ENCODE measurements at places on chromosomes 2 and 18.

DNA sequence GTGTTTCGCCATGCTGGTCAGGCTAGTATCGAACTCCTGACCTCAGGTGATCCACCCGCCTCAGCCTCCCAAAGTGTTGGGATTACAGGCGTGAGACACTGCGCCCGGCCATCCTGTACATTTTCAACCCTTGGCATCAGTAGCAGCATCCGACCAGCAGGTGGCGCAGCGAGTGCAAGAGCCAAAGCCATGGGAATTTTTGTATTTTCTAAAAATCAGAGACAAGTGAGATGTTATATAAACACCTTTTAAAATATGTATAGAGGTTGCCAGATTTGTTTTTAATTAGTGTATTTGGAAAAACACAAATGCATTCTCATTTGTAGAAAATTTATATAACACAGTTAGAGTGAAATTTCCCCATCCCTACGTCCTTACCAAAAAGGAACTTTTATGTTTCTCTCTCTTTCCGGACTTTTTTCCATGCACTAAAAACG lies 36.8 kb downstream of the MOGAT1 start:
- DNase-seq: peak; percentile 27

DNA sequence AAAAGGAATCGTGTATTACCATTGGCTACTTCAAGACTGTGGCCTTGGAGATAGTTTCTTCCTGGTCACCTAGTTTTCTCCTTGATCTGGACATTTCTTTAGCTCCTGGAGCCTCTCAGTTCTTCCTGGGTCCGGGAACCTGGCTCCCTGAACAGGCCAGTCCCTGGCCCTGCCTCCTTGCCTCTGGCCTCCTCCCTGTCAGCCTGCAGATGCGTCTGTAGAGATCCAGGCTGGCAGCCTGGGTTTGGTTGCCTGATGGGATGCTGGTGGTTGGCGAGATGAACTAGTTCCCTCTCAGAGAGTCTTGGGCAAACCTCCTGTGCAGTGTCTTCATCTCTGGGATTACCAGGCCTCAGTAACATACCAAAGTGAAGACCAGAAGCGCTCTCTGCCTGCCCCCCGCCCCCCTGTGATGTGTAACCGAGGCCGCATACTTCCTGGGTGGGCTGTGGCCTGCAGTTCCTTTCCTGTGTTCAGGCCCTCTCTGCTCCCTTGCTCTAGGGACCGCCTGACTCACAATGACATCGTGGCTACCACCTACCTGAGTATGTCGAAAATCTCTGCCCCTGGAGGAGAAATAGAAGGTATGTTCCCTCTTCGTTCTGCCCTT lies 85.4 kb downstream of the DYSF start:
- peak; percentile 12 for DNase-seq

GRCh38 chr2:147398996-147399395 lies 445.8 kb upstream of the ACVR2A start:
- DNase-seq: no peak

GRCh38 chr2:142308744-142309143 lies 177.9 kb upstream of the LRP1B start:
- DNase-seq: no peak

- no peak for DNase-seq
Measured at GRCh38 chr2:149365931-149366583, 35.7 kb downstream of the LYPD6 start.

- DNase-seq: no peak
Measured at GRCh38 chr2:217314021-217314460, 454.2 kb upstream of the TNP1 start.

DNA sequence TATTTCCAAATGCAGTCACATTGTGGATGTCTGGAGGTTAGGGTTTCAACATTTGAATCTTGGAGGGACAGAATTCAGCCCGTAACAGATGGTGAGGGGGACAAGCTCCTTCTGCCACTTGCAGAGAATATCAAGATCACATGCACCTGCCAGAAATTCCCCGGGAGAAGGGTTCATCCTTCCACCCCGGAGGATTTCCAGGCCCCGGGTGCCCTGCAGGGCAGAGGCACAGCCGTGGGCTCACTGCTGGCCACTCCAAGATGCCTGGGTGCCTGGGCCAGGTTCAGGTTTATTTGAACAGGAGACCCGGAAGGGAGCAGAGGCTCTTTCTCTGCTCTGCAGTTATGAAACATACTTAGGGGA lies 38.2 kb upstream of the MGAT4A start:
- no peak for DNase-seq

DNA sequence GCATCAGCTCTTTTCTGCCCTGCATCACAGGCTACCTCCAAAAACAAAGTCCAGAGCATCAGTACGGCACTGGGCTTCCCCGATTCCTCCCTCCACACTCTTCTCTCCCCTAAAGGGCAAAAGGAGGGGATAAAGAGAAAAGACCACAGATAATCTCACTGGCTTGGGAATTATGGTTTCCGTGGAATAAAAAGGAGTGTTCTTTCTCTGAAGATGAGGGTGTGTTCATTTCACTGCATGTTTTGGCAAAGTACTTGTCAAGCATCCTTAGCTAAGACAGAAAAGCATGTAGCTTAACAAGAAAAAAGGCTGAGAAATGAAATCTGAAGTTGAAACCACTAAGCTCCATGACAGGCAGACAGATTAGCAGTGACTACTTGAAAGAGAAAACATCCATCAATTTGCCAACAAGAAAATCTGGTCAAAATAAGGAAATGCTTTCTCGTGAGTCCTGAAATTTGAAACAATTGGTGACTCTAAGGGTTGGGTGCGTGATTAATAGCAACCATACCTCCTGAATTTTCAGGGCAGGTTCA lies 20.6 kb upstream of the DSG3 start:
- DNase-seq: no peak

DNA sequence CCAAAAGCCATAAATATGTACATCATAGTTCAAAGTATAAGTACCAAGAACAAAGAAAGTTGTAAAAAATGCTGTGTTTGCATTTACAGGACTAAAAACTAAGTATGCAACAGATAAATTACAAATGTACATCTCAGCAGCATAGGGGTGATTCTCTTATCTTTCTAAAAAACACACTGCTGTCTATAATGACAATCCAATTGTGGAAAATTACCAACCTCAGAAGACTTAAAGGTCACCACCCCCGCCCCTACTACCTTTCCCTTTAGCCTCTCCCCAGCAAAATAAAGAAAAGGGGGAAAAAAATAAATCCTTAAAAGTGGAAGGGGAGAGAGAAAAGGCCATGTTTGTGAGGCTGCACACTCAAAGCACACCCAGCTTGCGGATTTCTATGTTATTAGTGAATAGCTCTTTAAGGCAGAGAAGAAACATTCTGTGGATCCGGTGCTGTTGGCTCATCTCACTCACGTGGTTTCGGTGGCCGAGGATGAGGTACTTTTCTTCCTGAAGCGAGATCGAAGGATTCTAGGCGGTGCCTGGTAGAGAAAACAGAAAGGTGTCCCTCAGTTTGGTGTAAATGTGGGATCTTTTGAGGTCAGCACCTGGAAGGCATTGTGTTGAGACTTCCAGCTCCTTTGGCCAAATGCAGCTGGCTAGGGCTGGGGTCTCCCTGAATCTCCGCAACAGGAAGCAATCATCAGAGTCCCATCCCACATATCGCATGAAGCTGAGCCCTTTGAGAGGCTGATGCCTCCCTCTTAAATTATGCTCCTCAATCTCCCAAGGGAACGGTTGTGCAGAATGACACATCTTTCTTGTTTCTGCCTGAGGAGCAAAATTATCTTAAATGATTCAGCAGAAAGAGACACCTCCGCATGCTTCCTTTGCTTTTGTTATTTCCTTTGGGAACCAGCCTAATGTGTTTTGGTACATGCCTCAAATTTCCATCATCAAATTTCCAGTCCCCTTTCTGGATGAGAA lies 17.6 kb downstream of the MRPL35 start:
- DNase-seq: no peak

GRCh38 chr2:207478572-207478971 lies 51.2 kb upstream of the CREB1 start:
- no peak for DNase-seq

- DNase-seq: no peak
Measured at GRCh38 chr2:97796465-97797126, 83.2 kb downstream of the ZAP70 start.

- no peak for DNase-seq
Measured at GRCh38 chr2:43220760-43221123, 5.7 kb downstream of the ZFP36L2 start.

DNA sequence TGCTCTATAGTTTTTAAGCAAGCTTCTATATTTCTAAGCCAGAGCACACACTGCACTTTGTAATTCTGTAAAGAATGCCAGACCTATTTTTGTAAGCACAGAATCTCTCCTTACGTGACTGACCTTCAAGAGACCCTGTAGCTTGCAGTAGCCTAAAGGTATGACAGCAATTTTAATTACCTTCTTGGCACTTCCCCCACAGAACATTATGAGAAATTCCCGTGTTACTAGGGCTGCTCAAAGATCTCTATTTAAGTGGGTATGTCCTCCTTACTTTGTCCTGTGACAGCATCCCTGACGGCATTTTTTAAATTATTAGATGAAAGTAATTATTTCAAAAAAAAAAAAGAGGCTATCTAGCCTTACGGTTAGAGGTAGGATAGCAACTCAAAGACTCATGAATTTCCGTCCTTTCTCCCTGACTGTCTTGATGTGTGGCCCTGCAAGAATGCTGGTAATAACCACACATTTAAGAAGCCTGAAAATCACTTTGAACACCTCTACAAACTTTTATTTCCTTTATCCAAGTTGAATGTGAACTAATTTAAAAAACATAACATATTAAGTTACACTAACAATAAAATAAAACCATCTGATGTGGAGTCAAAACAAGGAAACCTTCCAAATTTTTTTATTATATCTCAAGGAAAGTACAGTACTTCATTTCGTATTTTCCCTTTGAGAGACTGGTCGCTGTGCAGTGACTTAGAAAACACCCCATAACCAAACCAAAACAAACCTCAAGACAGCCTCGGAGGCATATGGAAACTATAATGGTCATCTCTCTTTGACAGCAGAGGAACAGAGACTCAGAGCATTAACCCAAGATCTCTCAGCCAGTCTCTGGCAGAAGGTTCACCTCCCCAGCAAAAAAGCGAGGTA lies 54.9 kb downstream of the THUMPD2 start:
- DNase-seq: no peak

DNA sequence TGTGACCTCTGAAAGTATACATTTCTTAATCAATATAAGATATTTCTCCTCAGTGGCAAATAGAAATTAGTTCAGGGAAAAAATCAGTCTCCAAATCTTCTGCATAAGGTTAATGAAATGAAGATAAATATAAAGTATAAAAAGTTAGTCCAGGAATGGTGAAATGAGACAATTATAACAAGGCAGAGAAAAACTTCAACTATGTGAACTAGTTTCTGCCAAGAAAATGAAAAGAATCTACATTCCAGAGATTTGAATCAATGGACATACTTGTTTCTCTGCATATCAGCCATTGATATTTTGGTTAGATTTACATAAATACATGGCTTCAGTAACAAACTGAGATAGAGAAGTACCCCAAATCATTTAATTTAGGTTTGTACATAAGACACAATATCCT lies 249.0 kb downstream of the EXOC6B start:
- no peak for DNase-seq

GRCh38 chr2:167103028-167103756 lies 214.9 kb downstream of the XIRP2 start:
- no peak for DNase-seq

DNA sequence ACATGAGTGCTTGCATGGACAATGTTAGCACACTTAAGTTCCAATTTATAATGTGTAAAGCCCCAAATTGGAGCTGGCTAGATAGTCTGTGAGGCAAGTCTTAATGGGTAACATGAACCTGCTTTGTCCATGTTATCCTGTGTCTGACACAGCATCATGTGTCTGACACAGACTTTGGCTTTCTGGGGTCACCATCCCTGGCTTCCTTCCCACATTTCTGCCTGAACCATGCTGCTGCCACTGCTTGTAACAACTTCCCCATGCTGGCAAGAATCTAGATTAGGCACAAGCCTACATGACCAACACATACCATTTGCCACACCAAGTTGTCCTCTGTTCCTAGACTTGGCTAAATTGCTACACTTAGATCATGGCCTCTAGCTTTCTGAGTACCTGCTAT lies 49.8 kb upstream of the ZBTB7C start:
- DNase-seq: peak; percentile 12

- peak; percentile 15 for DNase-seq
Measured at GRCh38 chr18:46574743-46575115, 82.3 kb downstream of the LOXHD1 start.

DNA sequence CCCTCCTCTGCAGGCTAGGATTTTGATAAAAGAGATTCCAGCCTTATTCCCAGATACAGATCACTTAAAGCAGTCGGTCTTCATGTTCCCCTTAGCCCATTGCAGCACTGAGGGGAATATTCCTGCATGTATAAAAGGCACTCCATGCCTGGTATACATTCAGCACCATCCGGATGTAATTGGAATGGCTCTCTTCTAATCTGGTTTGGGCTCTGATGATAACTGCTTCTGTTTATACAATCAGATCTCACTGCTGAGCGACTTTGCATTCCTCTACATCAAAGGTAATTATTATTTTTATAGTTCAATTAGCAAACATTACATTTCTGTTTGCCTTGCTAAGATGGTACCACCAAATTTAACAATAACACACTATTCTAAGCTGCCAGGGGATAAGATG lies 746.9 kb upstream of the CELF4 start:
- DNase-seq: no peak

DNA sequence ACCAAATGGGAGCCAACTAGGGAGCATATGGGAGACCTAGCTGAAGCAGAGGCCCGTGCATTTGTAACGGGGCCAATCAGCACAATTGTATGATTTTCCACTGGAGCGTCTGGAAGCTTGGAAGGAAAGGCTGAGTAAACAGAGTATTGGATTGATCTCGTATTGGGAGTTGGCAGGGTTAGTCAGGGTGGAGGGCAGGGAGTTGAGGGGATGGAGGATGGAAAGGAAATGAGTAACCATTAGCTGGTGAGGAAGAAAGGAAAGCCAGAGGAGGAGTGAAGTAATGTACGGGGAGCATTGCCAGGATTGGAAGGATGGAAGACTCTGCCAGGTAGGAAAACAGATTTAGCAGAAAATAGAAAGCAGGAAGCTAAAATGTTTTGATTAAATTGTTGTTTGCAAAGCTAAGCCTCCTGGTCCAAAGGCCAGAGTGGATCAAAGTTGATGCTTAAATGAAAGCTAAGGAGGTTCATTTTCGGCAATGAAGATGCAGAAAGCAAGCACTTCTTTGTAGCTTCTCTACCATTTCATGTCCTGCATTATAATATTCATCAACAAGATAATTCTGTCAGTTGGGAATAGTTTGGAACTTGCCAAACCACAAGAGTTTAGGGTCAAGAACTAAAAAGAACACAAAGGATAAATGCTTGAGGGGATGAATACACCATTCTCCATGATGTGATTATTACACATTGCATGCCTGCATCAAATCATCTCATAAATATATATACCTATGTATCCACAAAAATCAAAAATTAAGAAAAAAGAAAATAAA lies 75.6 kb upstream of the TTN start:
- DNase-seq: no peak

- no peak for DNase-seq
Measured at GRCh38 chr2:18045230-18045629, 166.8 kb downstream of the KCNS3 start.
